Central memory CD8-positive, alpha-beta T cell (primary cell): ENCODE measurements at places on chromosomes 3 and 15.

GRCh38 chr3:171783626-171784025, 26.7 kb downstream of the PLD1 start:
- H3K27me3 ChIP-seq = peaks cover 24% of the 10 kb centered on the region
- H3K4me3 ChIP-seq = no peak overlapping the region
- H3K27ac ChIP-seq = no peak overlapping the region

- no peaks in the 10 kb centered on the region for H3K4me1 ChIP-seq
- no peak overlapping the region for H3K27ac ChIP-seq
- H3K27me3 ChIP-seq = peaks cover 61% of the 10 kb centered on the region
- H3K4me3 ChIP-seq = no peak overlapping the region
- H3K36me3 ChIP-seq = no peaks in the 10 kb centered on the region
Observed at GRCh38 chr15:58081456-58081855, 15.9 kb upstream of the ALDH1A2 start.

DNA sequence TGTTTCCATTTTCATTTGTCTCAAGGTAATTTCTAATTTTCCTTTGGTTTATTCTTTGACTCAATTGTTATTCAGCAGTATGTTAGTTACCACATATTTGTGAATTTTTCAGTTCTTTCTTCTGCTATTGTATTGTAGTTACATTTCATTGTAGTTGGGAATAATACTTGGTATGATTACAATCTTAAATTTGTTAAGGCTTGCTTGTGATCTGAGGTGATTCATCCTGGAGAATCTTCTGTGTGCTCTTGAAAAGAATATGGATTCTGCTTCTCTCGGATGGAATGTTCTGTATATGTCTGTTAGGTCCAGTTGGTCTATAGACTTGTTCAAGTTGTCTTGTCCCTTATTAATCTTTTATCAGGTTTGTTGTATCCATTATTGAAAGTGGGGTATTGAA, 63.4 kb upstream of the VEPH1 start:
- H3K4me3 ChIP-seq = no peak overlapping the region
- H3K27me3 ChIP-seq = peaks cover 8% of the 10 kb centered on the region
- DNase-seq = no peak
- peaks cover 2% of the 10 kb centered on the region for H3K36me3 ChIP-seq
- H3K4me1 ChIP-seq = no peaks in the 10 kb centered on the region
- H3K27ac ChIP-seq = no peak overlapping the region

DNA sequence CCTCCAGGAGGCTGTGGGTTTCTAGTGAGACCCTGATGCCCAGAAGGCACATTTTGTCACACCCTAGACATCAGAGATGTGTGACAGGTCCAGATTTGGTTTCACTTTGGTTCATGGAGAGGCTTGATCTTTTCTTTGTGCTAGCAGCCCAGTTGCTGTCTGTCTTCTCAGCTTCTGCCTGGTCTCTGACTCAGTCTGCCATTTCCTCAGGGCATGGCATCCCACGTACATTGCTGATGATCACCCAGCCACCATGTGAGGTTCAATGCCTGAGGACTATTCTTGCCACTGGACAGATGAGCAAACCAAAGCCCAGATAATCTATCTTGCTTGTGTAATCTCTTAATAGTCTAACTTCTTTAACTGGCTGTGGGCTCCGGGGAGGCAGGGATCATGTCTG, 144.9 kb upstream of the MRPS22 start:
- peaks cover 30% of the 10 kb centered on the region for H3K27me3 ChIP-seq
- no peak for DNase-seq
- no peaks in the 10 kb centered on the region for H3K4me1 ChIP-seq
- H3K4me3 ChIP-seq = no peak overlapping the region
- H3K27ac ChIP-seq = no peak overlapping the region

GRCh38 chr3:129746629-129747028, 140.2 kb upstream of the PLXND1 start:
- H3K27ac ChIP-seq = no peak overlapping the region
- H3K4me1 ChIP-seq = peaks cover 23% of the 10 kb centered on the region
- H3K4me3 ChIP-seq = no peak overlapping the region

DNA sequence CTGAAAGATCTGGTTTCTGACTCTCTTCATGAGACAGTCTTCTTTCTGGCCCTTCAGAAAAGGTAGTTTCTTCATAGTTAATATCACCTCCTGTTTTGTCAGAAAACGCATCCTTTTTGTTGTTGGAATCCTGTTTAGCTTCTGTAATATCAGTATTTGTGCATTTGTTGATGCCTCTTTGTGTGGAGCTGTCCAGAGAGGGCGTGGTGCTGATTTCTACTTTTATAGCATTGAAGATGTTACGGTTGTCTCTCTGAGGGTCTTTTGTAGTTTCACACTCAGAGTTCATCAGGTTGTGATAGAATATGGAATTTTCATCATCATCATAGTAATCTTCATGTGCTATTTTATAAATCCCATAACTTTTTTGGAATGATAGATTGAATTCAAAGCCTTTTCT, 8.9 kb downstream of the GPR149 start:
- H3K27ac ChIP-seq = no peak overlapping the region
- H3K36me3 ChIP-seq = no peaks in the 10 kb centered on the region
- H3K4me3 ChIP-seq = no peak overlapping the region
- peaks cover under 1% of the 10 kb centered on the region for H3K27me3 ChIP-seq
- H3K4me1 ChIP-seq = no peaks in the 10 kb centered on the region

DNA sequence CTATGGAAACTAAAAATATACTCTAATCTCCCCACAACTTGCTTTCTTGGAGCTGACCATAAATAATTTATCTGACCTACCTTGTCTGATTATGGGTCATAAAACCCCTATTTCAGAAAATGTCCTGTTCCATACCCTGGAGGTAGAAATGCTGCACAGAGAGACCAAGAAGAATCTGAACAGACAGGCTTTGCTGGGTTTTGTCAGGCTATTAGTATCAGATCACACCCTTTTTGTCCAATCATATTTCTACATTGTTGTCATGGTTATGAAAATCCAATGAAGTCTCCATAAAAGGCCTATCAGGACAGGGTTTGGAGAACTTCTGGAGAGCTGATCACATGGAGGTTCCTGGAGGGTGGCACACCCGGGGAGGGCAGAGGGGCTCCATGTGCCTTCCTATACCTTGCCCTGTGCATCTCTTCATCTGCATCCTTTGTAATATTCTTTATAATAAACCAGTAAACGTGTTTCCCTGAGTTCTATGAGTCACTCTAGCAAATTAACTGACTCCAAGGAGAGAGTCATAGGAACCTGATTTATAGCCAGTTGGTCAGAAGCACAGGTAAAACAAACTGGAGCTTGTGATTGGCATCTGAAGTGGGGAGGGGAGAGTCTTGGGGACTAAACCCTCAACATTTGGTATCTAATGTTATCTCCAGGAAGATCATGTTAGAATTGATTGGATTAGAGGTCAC, 58.1 kb downstream of the NGLY1 start:
- no peaks in the 10 kb centered on the region for H3K4me1 ChIP-seq
- peaks cover 25% of the 10 kb centered on the region for H3K36me3 ChIP-seq
- H3K27ac ChIP-seq = no peak overlapping the region

DNA sequence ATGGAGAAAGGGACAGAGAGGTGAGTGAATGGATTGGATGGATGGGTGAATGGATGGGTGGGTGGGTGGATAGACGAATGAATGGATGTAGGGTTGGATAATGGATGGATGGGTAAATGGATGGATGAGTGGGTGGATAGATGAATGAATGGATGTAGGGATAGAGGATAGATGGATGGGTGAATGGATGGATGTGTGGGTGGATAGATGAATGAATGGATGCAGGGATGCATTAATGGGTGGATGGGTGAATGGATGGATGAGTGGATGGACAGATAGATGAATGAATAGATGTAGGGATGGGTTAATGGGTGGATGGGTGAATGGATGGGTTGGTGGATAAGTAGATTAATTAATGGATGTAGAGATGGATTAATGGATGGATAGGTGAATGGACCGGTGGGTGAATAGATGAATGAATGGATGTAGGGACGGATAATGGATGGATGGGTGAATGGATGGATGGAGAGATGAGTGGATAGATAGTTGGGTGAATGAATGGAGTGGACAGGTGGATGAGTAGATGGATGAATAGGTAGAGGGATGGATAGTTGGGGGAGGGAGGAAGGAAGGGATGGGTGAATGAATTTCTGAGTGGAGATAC, 28.6 kb downstream of the CACNA2D3 start:
- no peaks in the 10 kb centered on the region for H3K36me3 ChIP-seq
- no peak overlapping the region for H3K27ac ChIP-seq
- no peak overlapping the region for H3K4me3 ChIP-seq
- no peak for DNase-seq

DNA sequence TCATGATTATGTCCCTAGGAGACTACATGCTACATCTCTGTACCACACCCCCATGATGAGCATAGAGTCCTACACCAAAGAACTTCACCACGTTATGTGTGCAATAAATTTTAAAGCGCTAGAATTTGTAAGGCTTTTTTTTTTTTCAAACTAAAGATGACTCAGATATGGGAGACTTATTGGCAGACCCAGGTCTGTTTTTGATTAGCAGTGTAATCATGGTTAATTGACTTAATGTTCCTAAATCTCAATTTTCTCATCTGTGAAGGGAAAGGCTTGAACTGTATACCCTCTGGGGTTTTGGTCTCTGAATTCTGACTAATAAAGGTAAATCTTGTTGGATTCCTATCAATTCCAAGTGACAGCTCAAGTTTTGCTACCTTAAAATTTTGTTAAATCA, 26.4 kb downstream of the ABI3BP start:
- no peaks in the 10 kb centered on the region for H3K4me1 ChIP-seq
- H3K27me3 ChIP-seq = no peaks in the 10 kb centered on the region
- DNase-seq = no peak
- H3K27ac ChIP-seq = no peak overlapping the region
- H3K4me3 ChIP-seq = no peak overlapping the region

DNA sequence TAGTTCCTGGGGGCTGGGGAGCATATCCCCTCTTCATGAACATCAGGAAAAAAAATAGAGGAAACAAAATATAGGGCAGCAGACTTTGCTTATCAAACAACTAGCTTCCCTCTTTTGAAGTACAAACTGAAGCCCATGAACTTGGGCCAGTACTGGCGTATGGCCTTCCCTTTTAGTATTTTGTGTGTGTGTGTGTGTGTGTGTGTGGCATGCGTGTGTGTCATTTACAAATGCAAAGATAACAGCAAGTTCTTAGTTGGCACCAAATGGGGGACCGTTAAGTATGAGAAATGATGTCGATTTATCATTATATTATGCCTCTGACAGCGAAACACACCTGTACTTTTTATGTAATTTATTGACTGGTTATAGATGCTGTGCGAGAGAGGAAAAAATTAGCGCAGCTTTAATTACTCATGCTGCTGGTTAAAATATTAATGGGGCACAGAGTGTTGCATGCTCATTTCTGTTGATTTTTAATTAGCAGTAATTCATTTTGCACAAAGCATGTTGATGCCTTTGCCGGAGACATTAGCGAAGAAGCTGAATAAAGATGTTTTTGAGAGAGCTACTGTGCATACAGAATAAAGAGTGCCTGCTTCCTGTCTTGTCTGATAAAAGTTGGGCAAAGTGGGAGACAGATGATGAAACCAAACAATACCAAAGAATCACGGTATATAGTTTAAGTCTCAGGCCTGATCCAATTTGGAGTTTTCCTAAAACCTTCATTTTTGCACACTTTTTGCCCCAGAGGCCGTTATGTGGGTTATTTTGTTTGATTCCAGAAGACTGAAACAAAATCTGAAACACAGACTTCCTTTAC, 297.1 kb downstream of the SATB1 start:
- H3K36me3 ChIP-seq = peaks cover 1% of the 10 kb centered on the region
- no peak overlapping the region for H3K27ac ChIP-seq
- H3K4me1 ChIP-seq = no peaks in the 10 kb centered on the region
- DNase-seq = no peak
- no peak overlapping the region for H3K4me3 ChIP-seq
- H3K27me3 ChIP-seq = no peaks in the 10 kb centered on the region

DNA sequence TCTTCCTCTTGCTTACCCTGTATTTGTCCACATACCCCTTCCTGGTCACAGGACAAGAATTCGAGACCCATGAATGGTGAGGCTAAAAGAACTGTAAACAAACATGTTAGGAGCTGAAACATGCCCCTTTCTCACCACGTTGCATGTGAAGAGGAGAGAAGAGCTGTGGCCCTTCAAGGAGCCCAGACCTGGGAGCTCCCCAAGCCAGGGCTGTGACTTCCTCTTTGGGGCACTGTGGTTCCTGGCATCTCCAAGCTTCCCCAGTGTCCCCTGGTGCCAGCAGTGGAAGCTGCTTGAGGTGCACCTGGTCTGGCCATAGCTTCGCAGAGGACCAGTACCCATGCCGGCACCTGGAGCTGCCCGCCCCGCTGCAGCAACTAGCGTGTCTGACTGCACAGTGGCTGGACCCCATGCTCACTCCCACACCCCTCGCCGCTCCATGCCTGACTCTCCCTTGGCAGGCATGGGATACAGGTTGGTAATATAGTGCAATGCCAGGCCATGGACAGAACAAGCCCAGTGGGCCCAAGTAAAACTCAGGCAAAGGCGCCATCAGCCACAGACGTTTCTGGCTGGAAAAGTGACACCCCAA, 9.9 kb downstream of the SPCS1 start:
- H3K4me1 ChIP-seq = peaks cover 6% of the 10 kb centered on the region
- peaks cover 9% of the 10 kb centered on the region for H3K36me3 ChIP-seq
- DNase-seq = no peak
- no peak overlapping the region for H3K27ac ChIP-seq

DNA sequence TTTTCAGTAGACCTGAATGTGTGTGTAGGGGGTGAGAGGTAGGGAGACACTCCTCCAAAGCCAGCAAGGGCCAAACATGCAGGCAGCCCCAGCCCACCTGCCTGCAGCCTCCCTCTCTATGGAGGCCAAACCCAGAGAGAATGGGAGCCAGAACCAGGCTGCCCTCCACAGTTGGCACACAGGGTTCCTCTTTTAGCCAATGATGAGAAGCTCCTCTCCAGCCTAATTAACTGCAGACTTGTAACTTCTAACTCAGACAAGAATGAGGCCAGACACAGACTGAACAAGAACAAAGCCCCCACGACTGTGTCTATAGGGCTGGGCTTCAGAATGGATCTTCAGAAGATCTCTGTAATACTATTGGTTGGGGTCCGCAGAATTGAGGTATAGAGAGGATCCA, 12.3 kb upstream of the TLE3 start:
- H3K4me1 ChIP-seq = no peaks in the 10 kb centered on the region
- H3K4me3 ChIP-seq = no peak overlapping the region
- DNase-seq = no peak
- no peaks in the 10 kb centered on the region for H3K36me3 ChIP-seq
- H3K27ac ChIP-seq = no peak overlapping the region
- H3K27me3 ChIP-seq = no peaks in the 10 kb centered on the region

DNA sequence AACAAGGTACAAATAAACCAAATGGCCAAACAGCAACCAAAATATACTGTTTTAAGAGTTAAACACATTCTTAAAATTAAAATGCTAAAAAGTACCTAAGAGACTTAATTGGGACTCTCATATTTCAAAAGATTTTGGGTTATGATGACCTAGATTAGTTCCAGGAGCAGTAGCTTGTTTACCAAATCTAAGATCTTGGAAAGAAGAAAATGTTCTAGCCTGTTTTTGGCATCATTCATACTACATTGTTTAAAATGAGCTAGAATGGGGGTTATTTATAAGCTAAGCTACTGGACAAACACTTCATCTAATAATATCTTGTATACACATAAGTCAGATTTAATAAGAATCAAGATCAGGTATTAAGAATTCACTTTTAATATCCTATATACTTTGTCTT, 22.8 kb downstream of the ATOSA start:
- H3K27me3 ChIP-seq = no peaks in the 10 kb centered on the region
- no peak for DNase-seq
- peaks cover 39% of the 10 kb centered on the region for H3K4me1 ChIP-seq
- no peak overlapping the region for H3K4me3 ChIP-seq
